Osteoblast (primary cell): ENCODE measurements at places on chromosomes 13 and 19. TPM values are rescaled to one million over a fixed set of nuclear protein-coding genes. Genes with fewer than 3 reads are reported as not detected.

SIGLEC8 gene
- not detected in 2 replicates for total RNA-seq

KEAP1 gene
- 64.8 and 77.1 TPM in 2 replicates for total RNA-seq

EFNB2 gene
- total RNA-seq: 10.0 and 17.0 TPM in 2 replicates

ZNF543 gene
- 10.6 and 11.9 TPM in 2 replicates for total RNA-seq

PRKD2 gene
- total RNA-seq: 9.0 and 9.4 TPM in 2 replicates

AZU1 gene
- not detected in 2 replicates for total RNA-seq

MRPL54 gene
- total RNA-seq: 41.6 and 44.8 TPM in 2 replicates

SELENOV gene
- total RNA-seq: not detected in 2 replicates

MEIS3 gene
- 8.3 and 19.7 TPM in 2 replicates for total RNA-seq

PTGER1 gene
- total RNA-seq: 0.72 and 0.88 TPM in 2 replicates

- peaks cover 48% of the 10 kb centered on the region for H3K36me3 ChIP-seq
- H3K4me1 ChIP-seq: peaks cover 7% of the 10 kb centered on the region
- no peak for DNase-seq
- no peaks in the 10 kb centered on the region for H3K27me3 ChIP-seq
These were observed 17.0 kb downstream of the ILF3 start for GRCh38 chr19:10670876-10671804.

DNA sequence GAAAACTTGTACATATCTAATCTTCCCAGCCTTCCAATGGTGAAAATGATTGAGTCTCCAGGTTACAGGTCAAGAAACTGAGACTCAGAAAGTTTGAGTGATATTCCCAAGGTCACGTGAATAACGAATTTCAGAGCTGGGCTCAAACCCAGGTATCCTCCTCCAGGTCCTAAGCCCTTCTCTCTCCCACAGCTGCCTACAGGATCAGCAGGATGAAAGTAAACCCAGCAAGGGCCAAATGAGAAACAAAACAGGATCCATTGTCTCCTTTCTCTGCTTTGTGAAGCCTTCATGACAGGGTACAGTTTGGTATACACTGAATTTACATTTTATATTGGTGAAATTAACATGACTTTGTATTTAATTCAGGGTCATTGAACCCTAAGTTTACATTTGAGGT, 208.1 kb downstream of the RBM26 start:
- H3K27ac ChIP-seq: no peak overlapping the region
- no peaks in the 10 kb centered on the region for H3K36me3 ChIP-seq
- no peak for DNase-seq

GRCh38 chr19:13149628-13150186, 468 bp downstream of the STX10 start:
- H3K27me3 ChIP-seq: no peaks in the 10 kb centered on the region
- DNase-seq: peak; percentile 84
- peak overlapping the region; percentile 97 for H3K4me3 ChIP-seq
- peaks cover 20% of the 10 kb centered on the region for H3K4me1 ChIP-seq
- H3K27ac ChIP-seq: peak overlapping the region; percentile 96
- H3K36me3 ChIP-seq: peaks cover under 1% of the 10 kb centered on the region

- no peaks in the 10 kb centered on the region for H3K36me3 ChIP-seq
- H3K27ac ChIP-seq: no peak overlapping the region
- no peaks in the 10 kb centered on the region for H3K27me3 ChIP-seq
- no peak for DNase-seq
- no peaks in the 10 kb centered on the region for H3K4me1 ChIP-seq
- no peak overlapping the region for H3K4me3 ChIP-seq
These were observed 1037.9 kb downstream of the EFNB2 start for GRCh38 chr13:105497597-105497996.

- no peaks in the 10 kb centered on the region for H3K27me3 ChIP-seq
- H3K36me3 ChIP-seq: no peaks in the 10 kb centered on the region
- no peaks in the 10 kb centered on the region for H3K4me1 ChIP-seq
These were observed 26.5 kb upstream of the LSM14A start for GRCh38 chr19:34145741-34146202.

- H3K4me1 ChIP-seq: peaks cover 38% of the 10 kb centered on the region
- DNase-seq: no peak
- peaks cover 50% of the 10 kb centered on the region for H3K36me3 ChIP-seq
- H3K27me3 ChIP-seq: no peaks in the 10 kb centered on the region
These were observed 2.6 kb downstream of the SAFB2 start for GRCh38 chr19:5619946-5620345.

DNA sequence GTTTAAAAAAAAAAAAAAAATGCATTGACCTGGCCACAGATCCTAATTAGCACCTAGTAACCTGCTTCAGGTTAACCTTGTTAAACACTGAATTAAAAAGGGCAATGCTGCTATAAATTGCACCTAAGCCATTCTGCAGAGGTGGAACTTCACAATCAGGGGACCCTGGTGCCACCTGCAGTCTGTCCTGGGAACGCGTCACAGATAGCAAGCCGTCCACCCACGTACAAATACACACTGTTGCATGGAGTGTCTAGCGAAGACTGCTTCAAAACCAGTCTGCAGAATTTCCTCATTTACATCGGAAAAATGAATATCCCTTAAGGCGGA, 169.3 kb downstream of the COL4A1 start:
- peaks cover 20% of the 10 kb centered on the region for H3K4me1 ChIP-seq
- DNase-seq: peak; percentile 81
- H3K27ac ChIP-seq: peak overlapping the region; percentile 13
- H3K4me3 ChIP-seq: peak overlapping the region; percentile 70
- no peaks in the 10 kb centered on the region for H3K27me3 ChIP-seq
- H3K36me3 ChIP-seq: no peaks in the 10 kb centered on the region

DNA sequence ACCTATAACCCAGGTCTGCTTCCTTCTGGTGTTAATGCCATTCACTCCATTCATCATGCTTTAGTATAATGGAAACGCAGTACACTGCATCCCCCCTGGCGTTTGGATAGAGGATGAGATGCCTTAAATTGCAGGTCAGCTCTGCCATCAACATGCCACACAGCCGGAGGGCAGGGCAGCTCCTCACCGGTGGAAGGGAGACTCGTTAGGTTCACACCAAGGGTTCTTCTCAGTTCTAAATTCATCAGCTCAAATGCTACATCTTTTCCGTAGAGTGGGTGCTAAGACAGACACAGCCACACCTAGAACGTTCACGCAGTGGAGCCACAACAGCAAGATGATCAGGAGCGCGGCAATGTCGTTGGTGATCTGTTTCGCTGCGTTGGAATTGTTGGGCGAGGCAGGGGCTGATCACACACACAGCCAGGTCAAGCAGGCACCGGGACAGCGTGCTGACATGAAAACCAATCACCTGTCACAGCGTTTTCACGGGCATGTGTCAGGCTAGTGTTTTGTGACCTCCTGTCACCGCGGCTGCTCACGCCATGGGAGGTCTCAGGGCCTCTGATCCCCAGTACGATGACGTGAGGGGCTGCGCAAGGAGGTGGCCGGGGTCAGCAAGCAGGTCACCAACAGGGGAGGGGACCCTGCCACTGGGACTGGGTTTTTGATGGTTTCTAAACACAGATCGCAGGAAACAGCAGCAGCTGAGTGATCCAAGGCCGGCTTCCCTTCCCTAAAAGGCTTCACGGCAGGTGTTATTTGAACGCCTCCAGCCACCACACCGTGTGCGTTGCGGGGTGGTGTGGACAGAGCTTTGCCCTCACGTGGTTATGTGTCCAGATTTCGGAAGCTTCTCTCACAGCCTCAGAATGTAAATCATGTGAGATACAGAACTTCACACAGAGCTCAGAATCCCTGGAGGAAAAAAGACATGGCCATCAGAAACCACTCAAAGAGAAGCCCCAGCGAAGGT, 94.3 kb upstream of the IRS2 start:
- no peaks in the 10 kb centered on the region for H3K4me1 ChIP-seq
- no peaks in the 10 kb centered on the region for H3K36me3 ChIP-seq
- H3K27ac ChIP-seq: no peak overlapping the region
- peaks cover 4% of the 10 kb centered on the region for H3K27me3 ChIP-seq
- H3K4me3 ChIP-seq: no peak overlapping the region
- no peak for DNase-seq

DNA sequence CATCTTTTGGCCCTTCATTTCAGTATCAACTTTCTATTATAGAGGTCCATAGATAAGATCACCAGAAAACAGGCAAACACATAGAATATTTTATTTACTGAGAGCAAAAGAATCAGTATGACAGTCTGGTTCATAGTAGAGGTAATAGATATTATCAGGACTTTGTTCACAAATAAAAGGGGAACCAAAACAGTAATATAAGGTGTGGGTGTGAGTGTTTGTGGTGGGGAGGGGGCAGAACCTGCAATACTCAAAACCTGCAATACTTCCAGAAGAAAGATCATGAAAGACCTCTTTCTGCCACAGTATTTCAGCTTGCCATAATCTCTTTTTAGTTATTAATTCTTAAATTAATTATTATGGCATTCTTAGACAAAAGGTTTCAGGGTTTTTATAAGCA, 578.7 kb upstream of the SLITRK1 start:
- H3K36me3 ChIP-seq: no peaks in the 10 kb centered on the region
- no peak overlapping the region for H3K27ac ChIP-seq
- no peak overlapping the region for H3K4me3 ChIP-seq
- no peaks in the 10 kb centered on the region for H3K4me1 ChIP-seq

DNA sequence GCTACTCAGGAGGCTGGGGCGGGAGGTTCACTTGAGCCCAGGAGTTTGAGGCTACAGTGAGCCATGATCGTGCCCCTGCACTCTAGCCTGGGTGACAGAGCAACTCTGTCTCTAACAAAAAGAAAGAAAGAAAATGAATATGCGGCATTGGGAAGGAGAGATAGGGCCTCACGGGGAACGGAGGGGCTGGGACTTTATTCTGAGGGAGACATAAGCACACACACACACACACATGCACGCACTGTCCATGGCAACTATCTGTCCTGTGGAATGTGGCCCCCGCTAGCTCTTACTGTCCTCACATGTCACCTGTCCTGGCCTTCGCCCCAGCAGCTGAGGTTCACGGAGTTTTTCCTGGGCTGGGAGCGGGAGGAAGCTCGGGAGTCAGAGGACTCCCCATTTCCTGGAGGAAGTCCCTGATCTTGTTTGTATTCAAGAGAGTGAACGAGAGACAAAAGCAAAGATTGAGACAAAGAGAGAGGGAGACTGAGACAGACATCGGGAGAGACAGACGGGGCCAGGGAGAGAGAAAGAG, 654 bp downstream of the STAP2 start:
- H3K4me3 ChIP-seq: peak overlapping the region; percentile 72
- no peak overlapping the region for H3K27ac ChIP-seq
- H3K4me1 ChIP-seq: peaks cover 12% of the 10 kb centered on the region
- H3K27me3 ChIP-seq: no peaks in the 10 kb centered on the region
- peak; percentile 52 for DNase-seq

- no peak for DNase-seq
- no peak overlapping the region for H3K4me3 ChIP-seq
- H3K4me1 ChIP-seq: no peaks in the 10 kb centered on the region
- no peaks in the 10 kb centered on the region for H3K27me3 ChIP-seq
These were observed 244.6 kb upstream of the SGCG start for GRCh38 chr13:22936228-22936627.

DNA sequence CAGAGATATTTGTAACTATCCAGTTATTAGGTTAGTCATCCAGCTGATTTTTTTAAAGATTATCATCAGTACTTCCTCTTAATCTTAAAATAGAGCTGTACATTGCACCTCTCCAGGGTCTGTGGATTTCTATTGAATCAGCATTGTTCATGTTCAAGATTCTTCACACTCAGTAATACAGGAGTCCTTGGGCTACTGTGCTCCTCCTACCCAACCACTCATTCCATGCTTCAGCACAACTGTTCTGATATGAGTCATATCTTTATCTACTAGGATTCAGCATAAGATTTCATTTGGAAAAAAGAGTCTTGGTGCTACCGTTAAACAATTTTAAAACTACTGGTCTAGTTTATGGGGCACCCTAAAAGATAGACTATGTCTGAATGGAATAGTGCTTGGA, 357.8 kb downstream of the DCT start:
- H3K27me3 ChIP-seq: no peaks in the 10 kb centered on the region
- DNase-seq: peak; percentile 29
- H3K4me1 ChIP-seq: peaks cover 10% of the 10 kb centered on the region
- no peak overlapping the region for H3K27ac ChIP-seq
- H3K4me3 ChIP-seq: no peak overlapping the region

DNA sequence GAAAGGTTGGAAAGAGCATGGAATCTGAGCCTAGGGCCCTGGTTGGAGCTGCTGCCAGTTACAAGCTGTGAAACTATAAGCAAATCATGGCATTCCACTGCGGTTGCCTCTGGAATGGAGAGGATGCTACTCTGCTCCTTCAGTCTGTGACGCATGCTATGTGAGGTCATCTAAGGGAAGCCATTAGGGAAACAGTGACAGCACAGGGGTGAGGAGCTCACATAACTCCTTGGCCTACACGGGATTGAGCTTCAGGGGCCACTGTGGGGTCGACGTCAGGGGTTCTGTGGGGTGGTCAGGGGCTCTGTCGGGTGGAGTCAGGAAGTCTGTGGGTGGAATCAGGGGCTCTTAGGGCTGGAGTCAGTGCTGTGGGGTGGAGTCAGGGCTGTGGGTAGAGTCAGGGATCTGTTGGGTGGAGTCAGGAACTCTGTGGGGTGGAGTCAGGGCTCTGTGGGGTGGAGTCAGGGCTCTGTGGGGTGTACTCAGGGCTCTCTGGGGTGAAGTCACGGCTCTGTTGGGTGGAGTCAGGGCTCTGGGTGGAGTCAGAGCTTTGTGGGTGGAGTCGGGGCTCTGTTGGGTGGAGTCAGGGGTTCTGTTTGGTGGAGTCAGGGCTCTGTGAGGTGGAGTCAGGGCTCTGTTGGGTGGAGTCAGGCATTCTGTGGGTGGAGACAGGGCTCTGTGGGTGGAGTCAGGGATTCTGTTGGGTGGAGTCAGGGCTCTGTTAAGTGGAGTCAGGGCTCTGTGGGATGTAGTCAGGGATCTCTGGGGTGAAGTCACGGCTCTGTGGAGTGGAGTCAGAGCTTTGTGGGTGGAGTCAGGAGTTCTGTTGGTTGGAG, 35.8 kb upstream of the MEDAG start:
- peaks cover 67% of the 10 kb centered on the region for H3K4me1 ChIP-seq
- H3K27me3 ChIP-seq: no peaks in the 10 kb centered on the region
- H3K27ac ChIP-seq: peak overlapping the region; percentile 99
- no peaks in the 10 kb centered on the region for H3K36me3 ChIP-seq
- DNase-seq: peak; percentile 96

- H3K4me1 ChIP-seq: no peaks in the 10 kb centered on the region
- H3K27ac ChIP-seq: no peak overlapping the region
- no peak overlapping the region for H3K4me3 ChIP-seq
- no peaks in the 10 kb centered on the region for H3K36me3 ChIP-seq
- no peak for DNase-seq
- no peaks in the 10 kb centered on the region for H3K27me3 ChIP-seq
These were observed 270.9 kb upstream of the NBEA start for GRCh38 chr13:34671137-34671536.

DNA sequence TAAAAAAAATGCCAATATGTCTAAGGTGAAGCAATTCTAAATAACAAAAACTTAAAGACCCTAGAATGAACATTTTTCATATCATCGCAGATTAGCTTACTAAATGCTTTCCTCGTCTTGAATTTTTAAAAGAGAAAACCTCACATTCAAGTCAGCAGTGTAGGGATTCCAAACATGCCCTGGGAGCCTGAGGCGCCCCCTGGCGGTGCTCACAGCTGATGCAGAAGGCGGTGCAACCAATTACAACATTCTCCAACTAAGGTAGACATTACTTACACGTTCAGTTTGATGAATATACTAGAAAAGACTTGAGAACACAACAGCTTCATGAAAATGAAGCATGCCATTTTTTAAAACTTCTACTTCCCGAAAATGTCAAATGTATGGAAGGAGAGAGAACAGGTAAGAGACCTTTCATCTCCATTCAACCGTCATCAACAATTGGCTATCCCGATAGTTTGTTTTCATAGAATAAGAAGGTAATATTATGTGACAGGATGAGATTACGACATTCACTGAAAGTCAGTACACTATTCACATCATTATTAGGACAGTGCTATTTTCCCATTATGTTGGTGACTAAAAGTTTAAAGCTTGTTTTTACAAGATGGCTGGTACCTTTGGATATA, 304.4 kb downstream of the DCLK1 start:
- no peak for DNase-seq
- no peak overlapping the region for H3K4me3 ChIP-seq
- H3K27me3 ChIP-seq: no peaks in the 10 kb centered on the region
- no peak overlapping the region for H3K27ac ChIP-seq
- no peaks in the 10 kb centered on the region for H3K4me1 ChIP-seq
